ENCODE measurements at places on chromosomes 12 and 14. TPM values are rescaled to one million over a fixed set of nuclear protein-coding genes. Genes with fewer than 3 reads are reported as not detected.
A peak's percentile ranks its signal among the peaks of the same experiment; 100 is the strongest.

The NUDT14 gene
- 48.6 TPM for total RNA-seq

The ANKS1B gene
- total RNA-seq, result 5.8 TPM

GRCh38 chr14:23816371-23816770 lies 137.2 kb upstream of the DHRS4 start:
- H3K27ac ChIP-seq, result no peak overlapping the region
- DNase-seq, result no peak
- H3K4me1 ChIP-seq, result no peaks in the 10 kb centered on the region
- H3K36me3 ChIP-seq, result no peaks in the 10 kb centered on the region
- no peaks in the 10 kb centered on the region for H3K27me3 ChIP-seq

DNA sequence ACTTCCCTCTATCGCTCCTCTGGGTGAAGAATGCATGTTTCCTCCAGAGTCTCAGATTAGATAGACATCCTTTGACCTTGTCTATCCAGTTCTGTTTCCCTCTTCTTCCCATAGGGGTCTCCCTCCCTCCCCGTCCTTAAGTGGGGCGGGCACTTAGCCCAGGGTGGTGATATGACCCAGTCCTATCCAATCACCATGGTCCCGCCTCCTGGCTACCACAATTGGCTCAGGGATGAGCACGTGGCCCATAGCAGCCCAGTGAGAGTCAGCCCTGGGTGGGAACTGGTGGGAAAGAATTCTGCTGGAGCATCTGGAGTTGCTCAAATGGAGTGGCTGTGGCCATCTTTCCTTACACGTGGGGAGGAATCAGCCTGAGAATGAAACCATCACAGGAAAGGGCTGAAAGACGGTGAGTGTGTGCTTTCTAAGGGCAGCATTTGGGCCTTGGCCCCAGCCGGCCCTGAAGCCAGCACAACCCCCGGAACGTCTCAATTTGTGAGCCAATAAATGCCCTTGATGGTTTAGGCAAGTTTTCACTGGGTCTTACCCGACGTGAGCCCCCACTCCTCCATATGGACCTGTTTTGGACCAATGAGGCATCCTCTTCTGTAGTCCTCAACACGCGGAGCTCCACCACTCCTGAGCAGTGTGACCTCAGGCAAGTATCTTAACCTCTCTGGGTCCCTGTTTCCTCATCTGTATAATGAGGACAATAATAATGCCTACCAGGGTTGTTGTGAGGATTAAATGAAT lies 14.4 kb upstream of the MLXIP start:
- peaks cover 11% of the 10 kb centered on the region for H3K4me1 ChIP-seq
- H3K36me3 ChIP-seq, result peaks cover 8% of the 10 kb centered on the region
- H3K27ac ChIP-seq, result peak overlapping the region; percentile 68

The CIROP gene
- total RNA-seq, result not detected

- peak; percentile 92 for DNase-seq
- H3K36me3 ChIP-seq, result no peaks in the 10 kb centered on the region
- peaks cover 14% of the 10 kb centered on the region for H3K4me1 ChIP-seq
- H3K27ac ChIP-seq, result peak overlapping the region; percentile 79
- peak overlapping the region; percentile 83 for H3K4me3 ChIP-seq
- no peaks in the 10 kb centered on the region for H3K27me3 ChIP-seq
Measured at GRCh38 chr12:48852734-48853688, 1.0 kb upstream of the DDX23 start.

The LMO3 gene
- 3.7 TPM for total RNA-seq

GRCh38 chr12:111334393-111334915 lies 34.4 kb downstream of the PHETA1 start:
- no peak overlapping the region for H3K4me3 ChIP-seq
- no peaks in the 10 kb centered on the region for H3K4me1 ChIP-seq
- no peaks in the 10 kb centered on the region for H3K36me3 ChIP-seq
- DNase-seq, result no peak
- H3K27ac ChIP-seq, result no peak overlapping the region

- DNase-seq, result peak; percentile 84
- H3K27ac ChIP-seq, result no peak overlapping the region
- no peaks in the 10 kb centered on the region for H3K36me3 ChIP-seq
- no peaks in the 10 kb centered on the region for H3K4me1 ChIP-seq
- H3K4me3 ChIP-seq, result no peak overlapping the region
Measured at GRCh38 chr12:11723993-11724392, 74.5 kb downstream of the ETV6 start.

GRCh38 chr12:81617915-81618314 lies 141.2 kb downstream of the PPFIA2 start:
- no peaks in the 10 kb centered on the region for H3K4me1 ChIP-seq
- no peaks in the 10 kb centered on the region for H3K27me3 ChIP-seq
- H3K36me3 ChIP-seq, result no peaks in the 10 kb centered on the region
- no peak overlapping the region for H3K4me3 ChIP-seq
- no peak overlapping the region for H3K27ac ChIP-seq

GRCh38 chr12:113197518-113198077 lies 12.1 kb downstream of the RITA1 start:
- H3K27me3 ChIP-seq, result no peaks in the 10 kb centered on the region

GRCh38 chr12:105805730-105806399 lies 332.9 kb downstream of the NUAK1 start:
- H3K4me1 ChIP-seq, result no peaks in the 10 kb centered on the region
- no peak overlapping the region for H3K4me3 ChIP-seq
- H3K27me3 ChIP-seq, result no peaks in the 10 kb centered on the region
- no peak overlapping the region for H3K27ac ChIP-seq

- H3K4me1 ChIP-seq, result no peaks in the 10 kb centered on the region
- H3K36me3 ChIP-seq, result no peaks in the 10 kb centered on the region
- no peak overlapping the region for H3K4me3 ChIP-seq
- no peak for DNase-seq
- H3K27ac ChIP-seq, result no peak overlapping the region
Measured at GRCh38 chr12:78431931-78432330, 432.6 kb upstream of the SYT1 start.

DNA sequence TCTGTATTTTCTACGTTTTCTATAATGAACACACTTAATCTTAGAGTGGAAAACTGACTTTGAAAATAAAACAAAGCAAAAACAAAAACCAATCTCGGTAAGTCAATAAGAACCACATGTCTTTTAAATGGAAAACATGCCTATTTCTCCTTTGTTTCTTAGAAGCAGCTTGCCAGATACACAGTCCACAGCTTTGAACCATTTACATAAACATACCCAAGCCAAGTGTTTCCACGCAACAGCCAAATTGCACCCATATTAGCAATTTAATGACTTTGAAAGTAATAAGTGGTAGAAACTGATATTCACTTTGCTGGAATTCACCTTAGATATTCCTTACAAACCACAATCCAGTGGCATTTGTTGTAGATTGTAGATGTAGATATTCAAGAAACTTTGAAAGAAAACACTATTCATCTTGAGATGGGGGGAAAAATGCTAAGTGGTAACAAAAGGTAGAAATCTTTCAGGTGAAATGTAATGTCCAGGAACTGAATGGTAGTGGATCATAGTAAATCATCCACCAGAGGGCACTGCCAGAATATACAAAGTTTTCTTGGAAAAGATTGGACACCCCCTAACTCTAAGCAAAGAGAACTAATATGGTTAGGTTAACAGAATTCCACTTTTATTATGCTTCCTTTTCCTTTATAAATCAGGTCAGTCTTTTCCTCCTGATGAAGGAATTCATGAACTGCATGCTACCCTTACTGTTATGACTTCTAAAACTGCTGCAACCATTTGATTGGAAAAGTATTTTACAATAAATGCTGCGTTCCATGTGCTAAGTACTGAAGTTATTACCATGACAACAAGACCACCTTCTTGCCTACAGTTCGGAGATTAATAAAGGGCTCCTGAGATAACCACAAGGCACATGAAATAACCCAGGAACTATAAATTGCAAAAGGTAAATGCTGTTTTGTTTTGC lies 69.8 kb downstream of the RERG start:
- DNase-seq, result no peak
- no peaks in the 10 kb centered on the region for H3K36me3 ChIP-seq
- H3K4me1 ChIP-seq, result peaks cover 16% of the 10 kb centered on the region
- H3K27ac ChIP-seq, result peak overlapping the region; percentile 63

DNA sequence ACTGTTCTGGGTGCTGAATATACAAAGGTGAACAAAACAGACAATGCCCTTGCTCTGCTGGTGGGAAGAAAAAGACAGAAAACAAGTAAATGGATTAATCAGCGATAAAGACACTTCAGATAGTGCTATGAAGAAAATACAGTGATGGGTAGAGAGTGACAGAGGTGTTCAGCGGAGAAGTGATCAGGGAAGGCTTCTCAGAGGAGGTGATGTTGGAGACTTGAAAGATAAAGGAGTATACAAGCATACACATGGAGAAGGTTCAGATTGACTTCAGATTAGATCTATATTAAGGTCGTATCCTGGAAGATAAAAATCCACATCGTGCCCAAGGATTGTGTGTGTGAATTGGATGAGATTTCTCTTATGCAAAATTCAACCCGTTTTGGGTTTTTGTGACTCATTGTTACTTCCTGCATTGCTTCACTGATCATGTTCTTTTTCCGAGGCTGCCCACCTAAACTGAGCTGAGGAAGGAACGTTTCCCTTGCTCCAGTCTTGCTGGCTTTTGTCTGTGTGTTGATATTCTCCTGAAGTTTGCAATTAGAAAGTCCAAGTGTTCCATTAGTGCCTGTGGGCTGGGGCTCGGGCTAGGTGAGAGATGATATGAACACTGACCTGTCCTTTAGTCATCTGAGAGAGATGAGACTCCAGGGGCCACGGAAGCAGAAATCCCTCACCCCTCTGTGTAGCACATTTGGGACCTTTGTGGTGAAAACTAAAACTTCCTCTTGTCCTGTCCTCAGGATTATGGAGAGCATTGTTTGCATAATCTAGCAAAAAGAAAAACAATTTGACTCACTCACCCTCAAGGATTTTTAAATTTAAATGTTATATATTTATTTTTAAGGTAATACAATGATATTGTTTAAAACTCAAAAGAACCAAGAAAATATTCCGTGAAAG lies 27.6 kb downstream of the PLXNC1 start:
- DNase-seq, result no peak
- H3K4me1 ChIP-seq, result no peaks in the 10 kb centered on the region
- H3K27ac ChIP-seq, result no peak overlapping the region
- H3K27me3 ChIP-seq, result no peaks in the 10 kb centered on the region

DNA sequence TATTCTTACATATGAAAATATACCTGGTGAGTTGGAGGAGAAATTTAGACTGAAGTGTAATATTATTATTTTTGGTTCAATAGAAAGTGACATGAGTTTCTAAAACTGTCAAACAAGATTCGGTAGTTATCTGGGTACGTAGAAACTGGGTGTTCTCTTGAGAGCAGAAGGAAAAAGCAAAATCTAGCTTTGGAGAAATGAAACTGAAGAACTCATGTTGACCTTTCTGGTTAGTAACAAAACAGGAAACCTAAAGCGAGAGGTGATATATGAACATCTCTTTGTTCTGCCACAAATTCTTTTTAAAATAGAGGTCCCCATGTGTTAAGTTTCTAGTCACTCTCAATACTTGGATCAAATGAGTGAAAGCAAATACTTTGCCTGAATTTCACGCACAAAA lies 401.7 kb downstream of the TRHDE start:
- no peak overlapping the region for H3K27ac ChIP-seq
- H3K4me3 ChIP-seq, result no peak overlapping the region
- no peak for DNase-seq
- no peaks in the 10 kb centered on the region for H3K4me1 ChIP-seq

DNA sequence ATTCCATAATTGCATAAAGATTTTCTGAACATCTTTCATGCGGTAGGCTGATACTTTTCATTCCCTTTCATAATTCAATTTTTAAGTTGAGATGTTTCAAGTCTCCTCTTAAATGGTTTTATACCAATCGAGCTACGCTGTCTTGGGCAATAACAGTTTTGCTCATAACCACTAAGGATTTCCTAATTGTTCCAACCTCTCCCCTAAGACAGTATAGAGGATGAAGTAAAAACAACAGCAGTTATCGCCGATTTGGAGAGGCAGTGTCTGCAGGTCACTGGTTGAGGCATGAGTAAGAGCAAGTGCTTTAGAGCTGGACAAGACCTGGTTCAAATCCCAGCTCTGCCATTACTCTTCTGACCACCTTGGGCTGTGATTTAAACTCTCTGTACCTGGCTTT lies 6.9 kb upstream of the MED13L start:
- no peaks in the 10 kb centered on the region for H3K36me3 ChIP-seq
- no peak for DNase-seq
- no peaks in the 10 kb centered on the region for H3K27me3 ChIP-seq
- no peak overlapping the region for H3K27ac ChIP-seq
- H3K4me1 ChIP-seq, result peaks cover 3% of the 10 kb centered on the region

- no peaks in the 10 kb centered on the region for H3K27me3 ChIP-seq
- no peak overlapping the region for H3K27ac ChIP-seq
- peak; percentile 72 for DNase-seq
- no peaks in the 10 kb centered on the region for H3K36me3 ChIP-seq
Measured at GRCh38 chr12:109385339-109386058, 37.8 kb downstream of the MYO1H start.

The MMP19 gene
- total RNA-seq, result 8.8 TPM

DNA sequence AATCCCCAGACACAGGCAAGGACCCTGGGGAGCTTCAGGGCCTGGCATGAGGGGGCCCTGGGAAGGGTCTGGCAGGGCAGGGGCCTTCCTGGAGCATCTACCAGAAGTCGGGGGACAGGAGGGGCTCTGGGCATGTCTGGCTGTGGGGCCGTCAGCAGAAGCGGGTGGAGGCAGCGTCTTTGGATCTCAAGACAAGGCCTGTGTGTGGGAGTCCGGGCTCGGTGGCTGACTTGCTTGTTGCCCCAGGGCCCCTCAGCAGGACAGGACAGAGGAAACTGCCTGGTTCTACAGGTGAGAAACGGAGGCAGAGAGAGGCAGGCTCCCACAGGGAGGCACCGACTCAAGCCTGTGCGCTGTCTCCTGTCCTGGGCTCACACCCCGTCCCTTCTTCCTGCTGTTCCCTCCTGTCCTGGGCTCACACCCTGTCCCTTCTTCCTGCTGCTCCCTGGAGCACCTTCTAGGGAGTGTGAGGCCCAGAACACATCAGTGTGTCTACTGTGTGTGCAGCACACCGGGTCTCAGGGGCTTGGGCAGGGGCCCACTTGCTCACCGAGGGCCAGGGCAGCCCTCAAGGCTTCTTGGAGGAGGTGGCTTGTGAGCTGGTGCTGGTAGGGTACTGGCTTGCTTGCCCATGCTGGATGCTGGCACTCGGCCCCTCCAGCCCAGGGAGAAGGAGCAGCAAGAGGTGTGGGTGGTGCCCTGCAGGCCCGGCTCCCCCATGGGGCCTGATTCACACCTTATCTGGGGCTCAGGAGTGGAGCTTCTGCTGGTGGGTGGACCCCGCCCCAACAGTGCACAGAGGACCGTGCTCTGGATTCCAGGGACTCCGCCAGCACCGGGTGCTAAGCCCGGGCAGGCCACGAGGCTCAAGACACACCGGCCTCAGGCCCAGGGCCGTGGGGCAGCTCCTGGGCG lies 14.9 kb downstream of the ASPG start:
- no peaks in the 10 kb centered on the region for H3K36me3 ChIP-seq
- H3K27me3 ChIP-seq, result no peaks in the 10 kb centered on the region
- no peak overlapping the region for H3K27ac ChIP-seq
- no peaks in the 10 kb centered on the region for H3K4me1 ChIP-seq
- no peak overlapping the region for H3K4me3 ChIP-seq
- no peak for DNase-seq

The PRR4 gene
- 1.8 TPM for total RNA-seq

- no peak overlapping the region for H3K4me3 ChIP-seq
- H3K4me1 ChIP-seq, result no peaks in the 10 kb centered on the region
- H3K36me3 ChIP-seq, result no peaks in the 10 kb centered on the region
- DNase-seq, result no peak
- H3K27me3 ChIP-seq, result no peaks in the 10 kb centered on the region
- no peak overlapping the region for H3K27ac ChIP-seq
Measured at GRCh38 chr12:76627346-76628135, 68.0 kb upstream of the OSBPL8 start.

All from kidney (tissue), 22 donors.